Stimulated activated CD4-positive, alpha-beta T cell treated with anti-CD3 and anti-CD28 coated beads, Interleukin-4, amount 100 ng/mL, for 1 hour (primary cell): ENCODE measurements at places on chromosomes 7 and 10.

DNA sequence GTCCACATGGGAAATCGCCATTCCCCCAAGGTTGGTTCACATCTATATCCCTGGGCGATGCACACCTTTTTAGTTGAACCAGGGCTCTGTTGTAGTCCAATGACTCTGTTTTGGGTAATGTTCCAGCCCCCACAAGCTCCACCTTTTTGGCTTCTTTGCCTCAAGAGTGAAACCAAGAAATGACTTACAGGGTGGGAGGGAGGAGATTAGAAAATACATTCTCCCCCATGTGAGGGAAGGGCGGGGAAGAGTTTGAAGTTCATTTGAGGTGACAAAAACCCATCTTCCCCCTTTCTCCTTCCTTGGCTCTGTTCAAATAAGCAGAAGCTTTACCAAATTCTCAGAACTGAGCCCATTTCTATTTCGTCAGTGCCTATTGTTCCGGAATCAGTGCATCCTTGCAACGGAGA is 82.8 kb downstream of the GATA3 start:
- peak; percentile 26 for DNase-seq

DNA sequence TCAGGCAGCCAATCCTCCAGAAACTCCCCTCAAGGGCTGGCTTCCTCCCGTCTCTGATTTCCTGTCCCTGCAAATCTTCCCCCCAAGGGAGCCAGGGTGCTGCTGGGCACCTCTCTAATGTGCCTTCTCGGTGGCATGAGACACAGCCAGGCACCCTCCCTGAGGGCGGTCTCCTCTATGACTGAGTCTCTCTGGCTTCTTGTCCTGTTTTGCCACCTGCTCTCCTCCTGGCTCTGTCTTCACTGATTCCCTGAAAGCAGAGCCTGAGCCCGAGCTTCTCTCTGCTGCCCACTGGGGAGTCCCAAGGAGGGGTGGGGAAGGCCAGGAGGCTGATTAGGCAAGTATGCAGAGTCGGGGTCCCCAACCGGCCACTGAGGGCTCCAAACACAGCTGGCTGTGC is 60.4 kb upstream of the INSIG1 start:
- no peak for DNase-seq

DNA sequence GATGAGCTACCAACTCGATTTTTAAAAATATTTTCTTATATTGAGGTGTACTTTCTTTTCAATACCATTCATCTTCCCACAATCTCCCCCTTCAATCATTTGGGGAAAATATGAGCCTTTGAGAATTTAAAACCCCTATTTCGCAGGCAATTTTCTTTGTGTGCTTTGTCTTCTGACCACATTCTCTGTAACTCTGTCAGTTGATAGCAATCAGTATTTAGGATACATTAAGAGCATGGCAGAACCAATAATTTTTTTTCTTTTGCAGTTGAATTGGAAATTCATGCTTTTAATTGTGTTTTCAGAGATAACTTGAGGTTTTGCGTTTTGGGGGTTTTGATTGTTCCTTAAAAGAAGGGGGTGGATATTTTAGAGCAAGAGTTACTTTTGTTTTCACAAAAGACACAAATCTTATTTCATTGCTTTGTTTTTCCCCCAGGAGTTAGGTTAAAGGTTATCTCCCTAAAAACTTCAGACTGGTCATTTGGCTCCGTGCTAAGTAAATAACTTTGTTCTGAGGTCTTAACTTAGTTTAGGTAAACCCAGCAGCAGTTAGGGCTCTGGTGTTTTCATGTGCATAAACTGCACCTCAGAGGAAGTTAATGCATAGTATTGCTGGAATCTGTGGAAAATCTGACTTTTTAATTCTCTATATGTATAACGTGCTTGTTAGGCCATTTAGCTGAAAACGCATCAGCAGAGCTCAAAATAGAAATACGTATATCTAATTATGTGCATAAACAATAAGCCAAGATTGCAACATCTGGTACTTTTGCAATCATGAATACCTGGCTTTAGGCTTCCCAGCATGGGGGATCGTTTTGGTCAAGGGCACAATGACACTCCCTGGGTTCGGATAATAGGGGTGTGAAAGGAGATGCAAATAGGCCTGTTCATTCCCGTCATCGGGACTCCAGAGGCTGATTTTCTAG is 676.4 kb upstream of the ANKRD30A start:
- no peak for DNase-seq

- no peak for DNase-seq
Measured at GRCh38 chr10:31757386-31757791, 171.2 kb downstream of the ARHGAP12 start.

DNA sequence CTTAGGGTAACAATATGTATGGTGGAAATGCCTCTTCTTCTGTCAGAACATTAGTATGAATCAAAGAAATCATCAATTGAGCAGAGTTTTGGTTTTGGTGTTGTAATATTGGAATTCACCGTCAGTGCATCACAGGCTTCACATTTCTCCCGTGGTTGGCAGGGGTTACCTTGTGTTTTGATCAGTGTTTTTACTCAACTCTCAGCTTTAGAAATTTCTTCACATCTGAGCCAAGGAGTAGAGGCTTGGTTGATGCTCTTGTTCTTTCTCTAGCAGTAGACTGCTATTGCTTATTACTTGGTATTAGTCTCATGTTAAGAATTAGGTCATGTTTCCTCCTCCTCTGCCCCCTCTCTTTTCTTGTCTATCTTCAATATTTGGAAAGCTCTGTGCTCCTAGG is 188.8 kb upstream of the SMIM30 start:
- no peak for DNase-seq

GRCh38 chr7:129804890-129805719 is 147.7 kb downstream of the UBE2H start:
- DNase-seq, result no peak

DNA sequence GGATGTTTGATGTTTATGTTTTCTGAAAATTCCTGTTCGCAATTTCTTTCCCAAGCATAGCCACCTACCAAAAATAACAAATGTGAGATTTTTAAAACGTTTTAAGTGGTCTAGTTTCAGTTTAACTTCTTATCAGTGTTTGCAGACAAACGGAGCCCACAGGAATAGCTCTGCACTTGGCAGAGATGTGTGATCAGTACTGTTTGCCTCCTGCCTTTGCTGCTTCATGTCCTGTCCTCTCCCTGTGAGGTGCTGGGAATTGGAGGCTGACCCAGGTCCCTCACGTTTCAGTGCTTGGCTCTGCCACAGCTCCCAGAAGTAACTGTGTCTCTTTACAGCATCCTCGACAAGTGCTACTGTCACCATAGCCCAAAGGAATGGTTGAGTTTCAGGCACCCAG is 1.2 kb downstream of the UCN3 start:
- no peak for DNase-seq

GRCh38 chr7:117986645-117987269 is 113.5 kb upstream of the CTTNBP2 start:
- no peak for DNase-seq

DNA sequence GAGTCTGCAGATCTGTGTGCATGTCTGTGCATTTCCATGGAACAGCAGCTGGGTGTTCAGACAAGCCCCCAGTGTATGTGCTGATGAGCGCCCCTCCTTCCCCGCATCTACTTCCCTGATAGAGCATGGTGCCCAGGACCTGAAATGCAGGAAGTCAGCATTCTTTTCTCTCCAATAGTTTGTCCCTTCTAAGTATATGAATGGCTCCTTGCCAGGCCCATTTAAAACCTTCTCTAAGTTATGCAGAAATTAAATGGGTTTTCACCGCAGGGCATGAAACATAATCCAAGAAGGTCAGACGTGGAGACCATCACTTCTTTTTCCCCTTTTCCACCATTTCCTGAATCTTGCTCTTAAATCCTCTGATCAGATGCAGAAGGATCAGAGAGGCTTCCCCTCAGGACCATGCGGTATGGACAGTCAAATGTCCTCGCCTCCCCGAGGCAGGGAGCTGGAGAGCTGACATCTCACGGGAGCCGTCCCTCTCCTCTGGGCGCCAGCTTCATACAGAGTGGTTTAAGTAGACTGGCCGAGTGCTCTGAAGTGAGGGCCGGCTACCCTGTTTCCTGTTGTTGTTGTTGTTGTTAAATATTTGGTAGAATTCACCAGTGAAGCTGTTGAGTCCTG is 155.3 kb downstream of the C10orf105 start:
- DNase-seq, result no peak

GRCh38 chr10:93173967-93174845 is 100.5 kb downstream of the CYP26A1 start:
- no peak for DNase-seq

- DNase-seq, result no peak
Measured at GRCh38 chr10:42987575-42987974, 89.3 kb upstream of the RET start.

GRCh38 chr10:1367938-1368841 is 312.0 kb downstream of the WDR37 start:
- DNase-seq, result no peak

- no peak for DNase-seq
Measured at GRCh38 chr10:78013564-78013963, 15.8 kb downstream of the POLR3A start.

DNA sequence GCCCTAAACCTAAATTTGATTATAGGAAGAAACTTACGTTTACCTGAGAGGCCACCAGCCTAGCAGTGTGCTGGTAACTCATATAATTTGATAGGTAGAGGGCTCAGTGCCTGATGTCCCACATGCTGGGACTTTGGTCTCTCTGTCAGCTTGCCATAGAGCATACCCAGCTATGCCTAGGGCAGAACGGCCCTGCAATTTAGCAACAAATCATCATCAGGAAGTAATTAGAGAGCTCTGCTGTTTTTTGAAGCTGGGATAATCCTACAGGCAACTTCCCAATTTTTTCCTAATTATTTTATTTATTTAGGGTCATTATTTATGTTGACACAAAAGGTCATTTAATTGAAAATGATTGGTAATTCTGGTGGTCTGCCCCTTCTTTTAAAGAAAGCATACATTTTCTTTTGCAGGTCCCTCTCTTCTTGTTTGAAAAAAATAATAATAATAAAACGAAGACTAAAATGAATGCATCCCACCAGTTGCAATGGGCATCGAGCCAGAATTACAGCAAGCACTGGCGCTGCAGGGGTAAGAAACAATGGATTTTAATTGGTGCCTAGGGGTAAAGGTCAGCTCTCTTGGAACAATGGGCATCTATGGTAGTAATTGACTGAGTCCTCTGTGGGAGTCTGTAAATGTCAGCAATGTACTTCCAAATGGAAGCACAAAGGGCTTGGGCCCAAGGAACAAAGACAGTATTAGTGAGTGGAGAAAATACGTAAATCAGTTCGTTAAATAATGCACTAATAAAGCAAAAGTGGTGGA is 348.0 kb downstream of the SORCS1 start:
- DNase-seq, result no peak
